Cardiac fibroblast (primary cell): ENCODE measurements at places on chromosomes 7 and 10.

DNA sequence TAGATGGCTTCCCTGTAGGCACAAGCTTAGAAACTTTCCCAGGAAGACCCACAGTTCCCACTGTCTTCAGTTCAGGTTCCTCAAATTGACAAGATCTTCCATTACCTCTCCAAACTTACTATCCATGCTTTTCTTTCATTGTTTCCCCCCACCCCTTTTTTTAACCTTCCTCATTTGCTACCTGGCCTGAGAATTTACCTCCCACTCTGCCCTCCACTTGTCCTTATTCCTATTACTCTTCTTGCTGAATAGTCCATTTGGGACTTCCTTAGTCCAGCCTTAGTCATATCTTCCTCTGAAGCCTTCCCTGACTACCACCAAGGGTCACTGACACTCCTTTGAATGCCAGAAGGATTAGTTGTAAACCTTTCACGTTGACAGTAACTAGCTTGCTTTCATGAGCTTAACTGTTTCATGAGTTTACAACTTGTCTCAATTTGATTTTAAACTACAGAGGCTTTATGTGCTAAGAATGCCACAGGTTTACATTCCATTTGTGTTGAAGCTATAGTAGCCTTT is 1.2 kb upstream of the CALU start:
- DNase-seq: peak; percentile 28

- peak; percentile 61 for DNase-seq
Observed at GRCh38 chr10:50653142-50653541, 29.4 kb upstream of the SGMS1 start.

GRCh38 chr10:113709221-113709838 is 29.6 kb downstream of the CASP7 start:
- peak; percentile 78 for DNase-seq

GRCh38 chr7:99631295-99632109 is 14.8 kb downstream of the ZSCAN25 start:
- peak; percentile 28 for DNase-seq

GRCh38 chr7:67450171-67450570 is 453.5 kb downstream of the TYW1 start:
- DNase-seq: no peak

- peak; percentile 52 for DNase-seq
Observed at GRCh38 chr10:43689618-43689954, 40.9 kb upstream of the ZNF32 start.

DNA sequence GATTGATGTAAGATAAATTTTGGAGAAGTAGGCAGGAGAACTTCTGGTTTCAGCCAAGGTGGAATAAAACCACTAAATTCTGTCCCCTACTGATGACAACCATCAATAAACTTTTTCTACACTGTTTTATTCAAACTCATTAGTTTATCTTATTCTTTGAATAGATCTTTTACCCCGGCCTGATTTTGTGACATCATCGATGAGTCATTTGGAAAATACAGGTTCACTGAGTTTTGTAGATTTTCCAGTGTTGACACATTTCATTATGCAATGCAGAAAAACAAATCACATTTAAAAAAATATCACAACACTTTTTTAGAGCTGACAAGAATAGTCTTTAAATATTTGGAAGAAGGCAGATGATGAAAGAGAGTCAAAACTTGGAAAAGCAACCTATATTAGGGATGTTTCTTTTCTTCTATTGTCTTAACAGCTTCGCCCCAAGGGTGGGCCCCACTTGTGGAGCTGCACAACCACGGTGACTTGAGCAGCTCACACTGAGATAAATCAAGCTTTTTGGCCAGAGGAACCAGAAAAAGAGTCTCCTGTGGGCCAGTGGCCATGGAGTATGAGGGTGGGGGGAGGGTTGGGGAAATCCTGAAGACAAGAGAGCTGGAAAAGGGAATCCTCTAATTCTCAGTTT is 112.8 kb downstream of the PTEN start:
- DNase-seq: peak; percentile 29

- DNase-seq: no peak
Observed at GRCh38 chr7:84002348-84002747, 192.2 kb downstream of the SEMA3A start.

GRCh38 chr7:64098-64915 is 128.1 kb upstream of the FAM20C start:
- DNase-seq: peak; percentile 81

DNA sequence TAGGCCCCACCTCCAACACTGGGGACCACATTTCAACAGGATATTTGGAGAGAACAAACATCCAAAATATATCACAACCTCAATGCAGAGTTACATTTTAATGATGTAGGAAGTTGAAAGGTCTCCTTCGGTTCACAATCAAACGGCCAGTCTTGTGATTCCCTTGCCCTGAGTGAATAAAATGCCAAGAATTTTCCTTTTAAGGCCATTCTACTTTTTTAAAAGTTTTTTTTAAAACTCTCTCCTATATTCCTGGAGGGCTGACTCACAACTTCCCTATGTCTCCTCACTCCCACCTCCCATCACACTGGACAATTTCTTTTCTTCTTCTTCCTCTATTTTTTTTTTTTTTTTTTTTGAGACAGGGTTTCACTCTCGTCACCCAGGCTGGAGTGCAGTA is 693.6 kb upstream of the AUTS2 start:
- no peak for DNase-seq

GRCh38 chr10:25455980-25456567 is 281.3 kb downstream of the GPR158 start:
- DNase-seq: peak; percentile 96

- peak; percentile 31 for DNase-seq
Observed at GRCh38 chr10:17768496-17768895, 16.5 kb downstream of the TMEM236 start.

DNA sequence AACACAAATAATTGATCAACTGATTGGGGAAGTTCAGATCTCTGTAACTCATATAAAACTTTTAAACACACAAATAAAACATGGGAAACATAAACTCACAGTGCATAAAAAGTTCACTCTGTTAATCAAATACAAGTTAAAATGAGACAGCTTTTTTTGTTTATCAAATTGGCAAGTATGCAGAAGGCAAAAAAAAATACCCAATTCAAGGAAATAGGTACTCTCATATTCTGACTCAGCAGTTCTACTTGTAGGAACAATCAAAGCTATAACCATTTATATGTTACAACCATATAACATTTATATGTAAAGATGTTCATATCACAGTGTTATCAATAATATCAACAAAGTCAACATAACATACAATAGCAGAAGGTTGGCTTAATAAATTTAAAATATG is 102.0 kb downstream of the CNOT4 start:
- DNase-seq: no peak

GRCh38 chr10:339038-339391 is 203.8 kb downstream of the ZMYND11 start:
- peak; percentile 40 for DNase-seq

GRCh38 chr10:59833810-59834209 is 72.5 kb downstream of the CCDC6 start:
- DNase-seq: no peak

- DNase-seq: no peak
Observed at GRCh38 chr7:103680161-103681144, 234.4 kb upstream of the SLC26A5 start.

- DNase-seq: no peak
Observed at GRCh38 chr10:83178526-83178925, 960.8 kb upstream of the GHITM start.

- peak; percentile 97 for DNase-seq
Observed at GRCh38 chr7:94368371-94368791, 26.3 kb upstream of the COL1A2 start.

DNA sequence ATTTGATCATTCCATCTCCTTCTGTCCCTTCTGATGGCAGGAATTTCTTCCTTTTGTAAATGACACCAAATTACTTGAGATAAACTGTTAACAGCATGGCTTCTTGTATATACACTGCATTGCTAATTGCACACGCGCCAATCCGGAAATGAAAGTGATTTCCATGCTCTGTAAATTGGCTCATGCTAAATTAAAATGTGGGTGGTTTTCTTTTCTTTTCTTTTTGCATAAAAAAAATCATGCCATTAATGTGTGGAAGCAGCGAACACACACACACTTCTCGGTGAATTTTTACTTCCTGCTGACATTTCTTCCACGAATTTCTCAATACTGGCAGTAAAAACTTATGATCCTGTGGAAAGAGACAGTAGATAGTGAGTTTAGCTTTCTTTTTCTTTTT is 123.1 kb upstream of the CCDC6 start:
- DNase-seq: no peak

DNA sequence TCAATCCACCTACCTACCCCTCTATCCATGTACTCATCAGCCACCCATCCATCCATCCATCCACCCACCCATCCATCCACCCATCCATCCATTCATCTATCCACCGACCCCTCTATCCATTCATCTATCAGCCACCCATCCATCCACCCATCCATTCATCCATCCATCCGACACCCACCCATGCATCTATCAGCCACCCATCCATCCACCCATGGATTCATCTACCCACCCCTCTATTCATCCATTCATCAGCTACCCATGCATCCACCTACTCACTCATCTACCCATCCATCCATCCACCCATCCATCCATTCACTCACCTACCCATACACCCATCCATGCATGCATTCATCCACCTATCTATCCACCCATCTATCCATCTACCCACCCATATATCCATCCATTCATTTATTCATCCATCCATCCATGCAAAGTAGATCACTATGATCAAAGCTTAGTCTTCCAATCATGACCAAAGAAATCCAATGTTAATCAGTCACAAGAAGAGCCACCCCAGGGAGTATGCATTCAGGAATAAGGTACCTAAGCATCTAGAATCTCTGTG is 27.7 kb upstream of the ZNF467 start:
- DNase-seq: no peak

DNA sequence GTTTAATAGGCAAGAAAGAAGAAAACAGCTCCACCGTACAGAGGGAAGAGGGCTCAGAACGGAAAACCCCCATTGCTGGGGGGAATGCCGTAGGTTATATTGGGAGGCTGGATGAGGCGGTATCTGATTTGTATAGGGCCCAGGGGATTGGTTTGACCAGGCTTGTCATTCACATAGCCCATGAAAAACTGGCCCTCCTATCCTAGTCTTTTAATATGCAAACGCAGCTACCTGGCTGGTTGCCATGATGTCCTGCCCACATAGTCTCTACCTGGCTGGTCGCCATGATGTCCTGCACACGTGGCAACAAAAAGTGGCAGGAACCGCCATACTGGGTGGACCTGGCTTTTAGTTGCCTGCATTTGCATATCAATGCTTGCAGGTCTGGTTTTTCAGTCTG is 84.7 kb downstream of the AUTS2 start:
- DNase-seq: no peak

- no peak for DNase-seq
Observed at GRCh38 chr10:78602201-78602932, 466.4 kb upstream of the ZMIZ1 start.

DNA sequence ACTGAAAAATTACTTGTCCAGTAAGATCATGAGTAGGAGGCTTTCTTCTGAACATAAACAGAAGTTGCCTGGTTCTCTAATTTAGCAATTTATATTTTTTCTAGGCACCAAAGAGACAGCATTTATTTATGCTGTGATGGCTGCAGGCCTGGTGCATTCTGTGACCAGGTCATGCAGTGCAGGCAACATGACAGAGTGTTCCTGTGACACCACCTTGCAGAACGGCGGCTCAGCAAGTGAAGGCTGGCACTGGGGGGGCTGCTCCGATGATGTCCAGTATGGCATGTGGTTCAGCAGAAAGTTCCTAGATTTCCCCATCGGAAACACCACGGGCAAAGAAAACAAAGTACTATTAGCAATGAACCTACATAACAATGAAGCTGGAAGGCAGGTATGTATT is 2.8 kb downstream of the WNT16 start:
- no peak for DNase-seq

- DNase-seq: peak; percentile 95
Observed at GRCh38 chr7:134941185-134941900, 45.0 kb upstream of the AGBL3 start.

GRCh38 chr10:52383088-52383487 is 69.0 kb downstream of the DKK1 start:
- no peak for DNase-seq

GRCh38 chr10:131579251-131580071 is 267.9 kb upstream of the TCERG1L start:
- no peak for DNase-seq

- DNase-seq: no peak
Observed at GRCh38 chr7:40659231-40659630, 524.4 kb downstream of the SUGCT start.
